ENCODE measurements at places on chromosomes 3 and 15.

- DNase-seq, result no peak
These were observed 230.8 kb downstream of the CLSTN2 start for GRCh38 chr3:140165781-140166180.

DNA sequence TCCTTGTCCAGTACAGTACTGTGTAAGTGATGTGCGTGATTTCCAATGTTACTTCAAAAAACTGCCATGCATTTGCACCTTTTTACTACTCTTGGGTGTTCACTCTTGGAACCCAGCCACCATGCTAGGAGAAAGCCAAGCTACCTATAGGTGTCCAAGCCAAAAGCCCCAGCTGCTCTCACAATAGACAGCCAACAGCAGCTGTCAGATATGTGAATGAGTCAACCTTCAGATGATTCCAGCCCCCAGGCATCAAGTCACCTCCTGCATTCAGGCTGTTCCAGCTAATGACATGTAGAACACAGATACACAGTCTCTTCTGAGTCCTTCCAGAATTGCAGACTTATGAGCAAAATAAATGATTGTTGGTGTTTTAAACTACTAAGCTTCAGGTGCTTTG lies 417.7 kb upstream of the TGFBR2 start:
- no peak for DNase-seq

DNA sequence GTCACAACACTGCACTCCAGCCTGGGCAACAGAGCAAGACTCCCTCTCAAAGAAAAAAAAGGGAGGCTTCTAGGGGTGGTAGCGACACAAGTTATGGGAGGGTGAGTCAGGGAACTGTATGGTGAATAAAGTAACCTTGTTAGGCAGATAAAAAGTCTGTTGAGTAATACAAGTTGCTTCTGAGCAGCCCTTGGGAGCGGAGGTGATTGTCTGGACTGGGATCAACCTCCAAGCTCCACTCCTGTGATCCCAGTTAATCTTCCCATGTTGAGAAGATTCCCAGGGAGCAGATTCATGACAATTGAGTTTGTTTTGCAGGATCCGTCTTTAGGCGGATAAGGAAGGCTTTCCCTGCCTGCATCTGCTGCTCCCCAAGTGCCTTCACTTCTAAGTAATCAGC lies 335.9 kb downstream of the THSD4 start:
- DNase-seq, result no peak

- no peak for DNase-seq
These were observed 107.1 kb downstream of the TMCO5A start for GRCh38 chr15:38041576-38041975.

DNA sequence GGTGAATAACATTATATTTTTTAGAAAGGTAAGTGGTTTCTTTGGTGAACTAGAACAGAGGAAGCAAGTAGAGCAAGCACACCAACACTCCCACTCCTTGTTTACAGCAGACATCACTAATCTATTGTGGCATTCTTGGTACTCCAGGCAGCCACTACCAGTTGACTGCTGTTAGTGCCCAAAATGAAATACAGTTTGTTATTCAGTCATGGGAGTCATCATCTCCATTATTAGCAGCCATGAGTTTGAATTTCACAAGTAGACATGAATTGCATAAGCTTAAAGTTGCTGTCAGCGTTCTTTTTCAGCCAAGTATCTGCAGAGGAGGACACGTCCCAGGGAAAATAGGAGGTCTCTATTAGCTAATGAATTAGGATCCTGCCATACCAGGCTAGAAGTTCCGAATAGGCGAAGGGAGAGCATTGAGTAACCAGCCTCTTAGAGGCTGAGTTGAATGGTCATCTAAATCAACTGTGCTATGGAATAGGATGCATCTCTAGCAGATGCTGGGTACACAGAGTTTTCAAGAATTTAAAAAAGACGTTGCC lies 252.7 kb upstream of the ICE2 start:
- no peak for DNase-seq

GRCh38 chr15:41396111-41396510 lies 6.2 kb downstream of the NDUFAF1 start:
- no peak for DNase-seq

- no peak for DNase-seq
These were observed 98.3 kb downstream of the LIPC start for GRCh38 chr15:58530056-58530590.

- no peak for DNase-seq
These were observed 254.7 kb downstream of the EDEM1 start for GRCh38 chr3:5442106-5442785.

DNA sequence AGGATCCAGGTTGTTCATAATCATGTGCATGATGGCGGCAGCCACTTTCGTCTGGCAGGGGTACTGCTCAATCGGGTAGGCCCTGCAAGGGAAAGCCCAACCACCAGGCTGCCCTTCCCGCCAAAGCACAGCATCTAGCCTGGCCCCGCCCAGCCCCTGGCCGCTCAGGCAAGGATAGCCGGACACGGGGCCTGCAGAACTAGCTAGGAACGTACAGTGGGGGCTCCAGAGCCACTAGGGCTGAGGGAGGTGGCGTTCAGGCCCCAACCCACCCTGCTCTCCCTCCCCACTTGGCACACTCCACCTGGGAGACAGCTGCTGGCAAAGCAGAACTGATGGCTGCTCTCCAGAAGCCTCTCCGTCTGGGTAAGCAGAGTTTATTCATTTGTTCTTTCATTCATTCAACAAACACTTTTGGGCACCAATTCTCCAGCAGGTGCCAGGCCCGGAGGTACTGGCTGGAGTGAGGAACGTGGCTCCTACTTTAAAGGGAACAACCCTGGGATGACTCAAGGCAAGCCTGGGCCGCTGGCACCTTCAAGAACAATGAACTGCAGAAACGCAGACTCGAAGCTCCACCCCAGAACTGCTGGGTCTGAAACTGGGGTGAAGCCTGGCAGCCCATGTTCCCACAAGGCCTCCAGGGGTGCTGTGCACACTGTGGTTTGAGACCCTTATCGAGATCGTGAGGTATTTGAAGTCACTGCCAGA lies 7.8 kb downstream of the UROC1 start:
- no peak for DNase-seq

DNA sequence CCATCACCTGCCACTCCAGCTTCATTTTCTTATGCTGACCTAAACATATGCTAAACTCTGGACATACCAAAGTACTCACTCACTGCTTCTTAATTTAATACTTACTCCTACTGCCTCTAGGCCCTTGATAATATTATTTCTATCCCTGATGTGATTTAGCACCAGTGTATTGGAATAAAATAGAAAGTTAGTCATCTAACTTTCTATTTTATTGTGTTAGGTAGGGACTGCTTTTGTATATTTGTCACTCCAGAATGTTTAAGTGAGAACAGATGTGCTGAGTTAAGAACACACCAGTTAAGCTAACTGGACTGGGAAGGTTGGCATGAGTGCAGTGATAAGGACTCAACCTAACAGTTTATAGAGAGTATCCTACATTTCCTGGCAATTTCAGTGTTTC lies 6.5 kb upstream of the CLDN16 start:
- DNase-seq, result no peak

DNA sequence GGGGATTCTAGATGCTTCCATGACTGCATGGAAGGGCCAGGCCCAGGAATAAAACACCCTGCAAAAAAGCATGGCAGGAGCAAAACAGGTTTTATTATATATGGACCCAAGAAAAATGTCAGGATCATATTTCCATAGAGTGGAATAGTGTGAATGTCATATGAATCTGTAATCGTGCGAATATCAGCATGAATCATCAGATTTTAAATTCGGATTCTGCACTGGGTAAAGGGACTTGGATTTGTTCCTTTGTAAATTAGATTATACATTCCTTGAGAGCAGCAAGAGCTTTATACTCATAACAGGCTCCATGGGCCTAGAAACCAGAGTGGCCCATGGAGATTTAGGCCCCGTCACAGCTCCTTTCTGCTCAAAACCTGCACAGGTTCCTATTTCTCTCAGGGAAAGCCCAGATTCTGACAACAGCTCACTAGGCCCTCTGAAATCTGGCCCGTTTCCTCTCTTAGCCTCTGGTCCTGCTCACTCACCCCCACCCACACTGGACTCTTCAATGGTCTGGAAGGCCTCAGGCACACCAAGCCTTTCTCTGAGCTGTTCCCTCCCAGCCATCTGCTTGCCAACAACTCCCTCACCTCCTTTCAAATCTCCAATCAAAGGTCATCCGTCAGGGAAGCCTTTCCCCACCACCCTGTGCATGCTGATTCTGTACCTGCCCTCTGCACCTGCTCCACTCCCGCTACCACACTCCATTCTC lies 76.0 kb downstream of the FEM1B start:
- no peak for DNase-seq

- DNase-seq, result no peak
These were observed 119.5 kb upstream of the MLF1 start for GRCh38 chr3:158451405-158452055.

GRCh38 chr3:153182501-153183293 lies 20.7 kb downstream of the RAP2B start:
- DNase-seq, result no peak

GRCh38 chr15:65059931-65060596 lies 7.7 kb downstream of the RASL12 start:
- no peak for DNase-seq

DNA sequence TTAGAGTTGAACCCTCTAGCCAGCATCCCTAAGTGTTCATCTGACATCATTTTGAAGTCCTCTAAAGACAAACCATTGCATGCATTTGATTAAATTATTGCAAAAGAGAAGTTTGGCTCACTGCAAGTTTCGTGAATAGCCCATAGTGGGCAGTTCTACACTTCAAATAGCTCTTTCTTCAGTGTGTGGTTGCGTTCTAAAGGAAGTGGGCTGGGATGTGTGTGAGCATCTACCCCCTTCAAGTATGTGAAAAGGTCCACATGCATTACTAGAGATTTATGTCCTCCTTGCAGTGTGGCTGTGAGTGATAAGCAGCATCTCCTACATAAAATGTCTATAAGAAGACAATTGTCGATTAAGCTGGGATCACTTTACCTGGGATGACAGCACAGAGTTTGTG lies 54.6 kb downstream of the SST start:
- DNase-seq, result no peak

DNA sequence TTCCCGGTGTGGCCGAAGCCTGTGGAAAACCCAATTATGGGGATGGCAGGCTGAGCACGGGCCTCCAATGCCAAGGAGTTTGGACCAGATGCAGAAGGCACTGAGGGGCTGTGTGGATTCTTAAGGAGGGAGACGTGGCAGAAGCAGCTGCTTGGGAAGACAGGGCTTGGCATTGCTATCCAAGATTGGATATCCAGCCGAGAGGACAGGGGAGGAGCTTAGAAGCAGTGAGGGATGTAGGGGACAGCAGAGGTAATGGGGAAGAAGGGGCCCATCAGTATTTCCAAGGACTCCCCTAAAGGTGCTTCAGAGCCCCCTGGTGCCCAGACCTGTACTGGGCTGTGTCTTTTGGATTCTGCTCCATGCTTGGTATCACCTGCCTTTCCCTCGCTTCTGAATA lies 112.8 kb upstream of the TLE3 start:
- no peak for DNase-seq

- DNase-seq, result no peak
These were observed 1188.0 kb upstream of the ALCAM start for GRCh38 chr3:104178680-104179079.

DNA sequence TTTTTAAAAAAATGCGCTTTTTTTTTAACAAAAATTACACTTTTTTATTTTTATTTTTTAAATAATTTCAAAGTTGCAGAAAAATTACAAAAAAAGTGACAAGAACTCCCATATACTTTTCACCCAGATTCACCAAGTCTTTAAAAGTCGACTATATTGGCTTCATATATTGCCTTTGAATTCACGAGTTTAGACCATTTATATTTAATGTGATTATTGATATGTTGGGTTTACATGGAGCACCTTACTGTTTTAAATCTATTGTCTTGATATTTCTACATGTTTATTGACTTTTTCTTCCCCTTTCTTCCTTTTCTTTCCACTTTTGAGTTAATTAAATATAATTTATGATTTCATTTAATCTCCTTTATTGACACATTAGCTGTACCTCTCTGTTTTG lies 127.2 kb downstream of the OPA1 start:
- no peak for DNase-seq

DNA sequence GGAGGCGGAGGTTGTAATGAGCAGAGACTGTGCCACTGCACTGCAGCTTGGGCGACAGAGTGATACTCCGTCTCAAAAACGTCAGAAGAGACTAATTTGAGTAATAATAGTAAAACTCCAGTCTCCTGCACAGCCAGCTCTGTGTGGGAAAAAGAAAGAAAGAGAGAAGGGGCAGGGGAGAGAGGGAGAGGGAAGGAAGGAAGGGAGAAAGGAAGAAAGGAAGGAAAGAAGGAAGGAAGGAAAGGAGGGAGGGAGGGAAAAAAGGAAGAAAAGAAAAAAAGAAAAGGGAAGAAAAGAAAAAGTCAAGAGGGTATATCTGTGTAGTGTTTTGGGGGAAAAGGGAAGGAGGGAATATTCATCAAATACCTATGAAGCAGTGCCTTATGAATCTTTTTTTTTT lies 23.1 kb upstream of the PDIA3 start:
- DNase-seq, result no peak

- DNase-seq, result peak; percentile 4
These were observed 292.5 kb downstream of the MCTP2 start for GRCh38 chr15:94523873-94524272.

DNA sequence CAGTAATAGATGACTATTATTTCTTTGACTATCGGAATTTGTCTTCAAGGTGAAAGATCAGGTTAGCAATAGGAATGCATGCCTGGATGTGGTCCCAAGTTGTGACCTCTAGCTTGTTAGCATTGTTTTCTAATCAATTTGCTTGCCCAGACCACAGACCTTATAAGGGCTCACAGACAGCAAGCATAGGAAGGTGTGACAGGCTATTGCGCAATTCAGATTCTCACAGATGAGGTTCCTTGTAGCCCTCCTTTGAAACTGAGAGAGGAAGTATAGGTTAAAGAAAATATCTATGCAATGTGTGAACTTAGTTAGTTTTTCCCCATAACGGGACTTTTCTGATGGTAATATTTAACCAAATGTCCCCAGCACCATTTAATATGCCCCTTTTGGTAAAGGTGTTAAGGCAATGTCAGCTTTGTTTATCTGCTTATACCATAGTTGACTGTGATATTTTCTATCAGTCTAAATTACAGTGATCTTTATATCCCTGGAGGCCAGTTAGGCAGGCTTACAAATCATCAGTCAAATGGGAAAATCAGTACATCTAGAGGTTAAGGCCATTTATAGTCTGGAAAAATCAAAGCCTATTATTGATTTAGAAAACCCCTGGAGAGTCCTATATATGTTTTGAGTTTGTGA lies 168.1 kb upstream of the MBNL1 start:
- no peak for DNase-seq

- no peak for DNase-seq
These were observed 96.0 kb downstream of the SPATA16 start for GRCh38 chr3:173044998-173045397.
